ENCODE measurements at places on chromosomes 2 and 18.

- no peak for DNase-seq
Measured at GRCh38 chr18:54923339-54923956, 35.8 kb downstream of the CCDC68 start.

DNA sequence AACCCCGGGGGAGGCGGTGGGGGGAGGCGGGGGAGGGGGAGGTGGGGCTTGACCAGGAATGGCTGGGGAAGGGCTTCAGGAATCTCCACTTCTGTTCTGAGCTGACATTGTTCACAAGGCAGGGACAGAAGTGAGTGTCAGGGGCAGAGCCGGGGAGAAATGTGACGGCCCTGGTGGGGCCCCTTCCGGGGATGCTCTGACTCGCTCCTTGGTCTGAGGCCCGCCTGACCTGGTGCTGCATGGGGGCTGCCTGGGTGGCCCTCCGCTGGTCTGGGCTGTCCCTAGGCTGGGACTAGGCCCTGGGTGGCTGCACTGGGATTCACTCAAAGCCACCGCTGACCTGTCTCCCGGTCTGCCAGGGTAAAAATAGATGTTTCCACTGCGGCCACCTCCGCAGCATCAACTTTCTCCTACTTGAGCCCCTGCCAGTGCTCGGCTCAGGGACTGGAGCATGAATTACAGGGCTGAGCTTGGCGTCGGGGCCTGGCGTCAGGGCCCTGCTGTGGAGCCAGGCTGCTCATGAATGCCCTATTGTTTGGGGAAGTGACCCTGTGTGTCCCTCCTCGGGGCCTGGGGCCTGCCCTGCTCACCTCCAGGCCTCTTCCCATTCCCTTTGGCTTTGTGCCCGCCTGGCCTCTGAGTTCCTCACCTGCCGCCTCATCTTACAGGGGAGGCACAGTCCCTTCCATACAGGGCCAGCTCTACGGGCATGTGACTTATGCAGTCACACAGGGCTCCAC is 247.5 kb downstream of the DYSF start:
- no peak for DNase-seq

DNA sequence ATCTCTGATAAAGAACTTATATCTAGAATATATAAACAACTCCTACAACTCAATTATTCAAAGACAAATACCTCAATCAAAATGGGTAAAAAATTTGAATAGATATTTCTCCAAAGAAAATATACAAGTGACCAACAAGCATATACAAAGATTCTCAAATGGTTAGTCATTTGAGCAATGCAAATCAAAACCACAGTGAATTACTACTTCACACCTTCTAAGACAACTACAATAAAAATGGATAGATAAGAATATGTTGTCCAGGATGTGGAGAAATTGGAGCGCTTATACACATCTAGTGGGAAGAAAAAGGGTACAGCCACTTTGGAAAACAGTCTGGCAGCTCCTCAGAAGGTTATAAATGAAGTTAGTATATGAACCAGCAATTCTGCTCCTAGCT is 332.9 kb downstream of the TGIF1 start:
- DNase-seq: no peak

GRCh38 chr2:164849506-164849905 is 7.9 kb upstream of the COBLL1 start:
- no peak for DNase-seq

- no peak for DNase-seq
Measured at GRCh38 chr2:232239951-232240681, 138.4 kb upstream of the ALPP start.

DNA sequence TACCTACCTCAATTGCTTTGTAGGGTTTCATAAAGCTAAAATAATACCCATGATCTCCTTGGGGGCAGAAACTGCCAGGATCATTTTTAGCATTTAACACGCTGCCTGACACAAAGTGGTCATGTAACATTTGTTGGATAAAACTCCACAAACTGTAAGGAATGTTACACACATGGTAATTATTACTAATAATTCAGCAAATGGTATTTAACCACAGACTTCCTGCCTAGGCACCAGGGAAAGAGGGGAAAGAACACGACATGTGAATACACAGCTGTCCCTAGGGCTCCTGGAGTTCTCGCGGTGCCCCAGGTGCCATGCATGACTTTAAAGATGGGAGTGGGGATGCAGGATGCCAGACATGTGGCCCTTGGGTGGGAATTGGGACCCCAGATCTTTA is 43.5 kb downstream of the ASAP2 start:
- DNase-seq: no peak

- DNase-seq: no peak
Measured at GRCh38 chr18:48985161-48985560, 34.4 kb upstream of the SMAD7 start.

DNA sequence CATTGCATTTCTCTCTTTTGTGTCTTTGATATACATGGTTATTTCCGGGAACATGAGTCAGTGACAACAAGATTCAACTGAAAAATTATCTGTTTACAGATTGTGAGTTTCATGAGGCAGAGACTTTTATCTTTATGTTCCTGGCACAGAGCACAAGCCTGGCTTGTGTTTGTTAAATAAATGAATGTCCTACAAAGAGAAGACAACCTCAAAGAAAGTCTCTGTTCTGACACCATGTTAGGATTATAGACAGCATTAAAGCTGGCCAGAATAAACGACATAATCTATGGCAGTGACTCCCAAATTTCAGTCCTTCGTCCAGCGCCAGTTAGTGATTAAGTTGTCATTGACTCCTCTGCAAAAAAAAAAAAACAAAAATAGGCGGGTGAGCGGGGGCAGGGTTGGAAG is 97.4 kb upstream of the DNAJC10 start:
- DNase-seq: no peak

DNA sequence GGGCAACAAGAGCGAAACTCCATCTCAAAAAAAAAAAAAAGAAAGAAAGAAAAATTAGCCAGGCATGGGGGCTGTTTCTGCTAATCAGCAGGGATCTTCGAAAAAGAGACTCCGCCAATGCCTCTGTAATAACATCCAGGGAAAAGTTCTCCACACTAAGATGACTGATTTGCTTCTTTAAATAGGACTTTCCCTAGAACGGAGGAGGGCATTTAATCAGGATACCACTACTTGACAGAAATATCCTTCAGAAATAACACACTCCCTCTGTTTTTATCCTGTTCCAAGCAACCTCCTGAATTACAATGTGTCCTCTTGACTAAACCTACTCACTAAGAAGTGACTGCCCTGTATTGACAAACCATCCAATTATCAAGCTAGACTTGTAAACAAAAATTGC is 21.7 kb downstream of the REV1 start:
- DNase-seq: no peak

DNA sequence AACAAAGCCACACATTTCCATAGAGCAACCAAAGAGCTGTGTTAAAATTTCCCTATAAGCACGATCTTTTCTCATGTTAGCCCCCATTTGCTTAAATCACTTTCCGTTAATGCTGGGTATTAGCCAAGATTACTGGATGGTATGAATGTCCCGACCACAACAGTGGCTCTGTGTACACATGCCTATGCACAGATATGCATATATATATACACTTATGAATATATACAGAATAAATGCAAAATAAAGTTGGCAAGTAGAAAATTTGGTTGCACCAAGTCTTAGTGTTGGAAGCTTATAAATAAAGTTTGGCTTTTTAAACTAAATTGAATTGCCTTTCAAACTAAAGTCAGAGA is 265.9 kb upstream of the ETAA1 start:
- no peak for DNase-seq

- DNase-seq: no peak
Measured at GRCh38 chr2:107727318-107727717, 99.4 kb upstream of the RGPD4 start.

GRCh38 chr2:86309966-86310365 is 27.5 kb downstream of the REEP1 start:
- no peak for DNase-seq

- DNase-seq: no peak
Measured at GRCh38 chr2:212953170-212953920, 198.1 kb downstream of the IKZF2 start.

DNA sequence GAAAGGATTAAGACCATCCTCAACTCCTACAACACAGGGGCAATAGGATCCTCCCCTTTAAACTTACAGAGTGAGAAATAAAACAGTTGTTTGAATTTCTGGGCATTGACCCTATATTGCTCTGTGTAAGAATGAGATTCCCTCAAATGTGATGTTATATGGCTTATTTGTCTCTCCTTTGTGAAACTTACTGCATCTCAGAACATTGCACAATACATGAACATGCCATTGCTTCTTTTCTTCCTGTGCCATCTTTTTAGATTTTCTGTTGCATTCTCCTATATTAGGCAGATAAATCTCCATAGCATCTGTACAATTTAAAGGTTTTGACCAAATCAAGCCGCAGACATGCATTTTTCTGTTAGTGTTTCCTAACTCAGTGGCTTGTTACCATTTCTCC is 941.9 kb upstream of the FANCL start:
- DNase-seq: no peak

DNA sequence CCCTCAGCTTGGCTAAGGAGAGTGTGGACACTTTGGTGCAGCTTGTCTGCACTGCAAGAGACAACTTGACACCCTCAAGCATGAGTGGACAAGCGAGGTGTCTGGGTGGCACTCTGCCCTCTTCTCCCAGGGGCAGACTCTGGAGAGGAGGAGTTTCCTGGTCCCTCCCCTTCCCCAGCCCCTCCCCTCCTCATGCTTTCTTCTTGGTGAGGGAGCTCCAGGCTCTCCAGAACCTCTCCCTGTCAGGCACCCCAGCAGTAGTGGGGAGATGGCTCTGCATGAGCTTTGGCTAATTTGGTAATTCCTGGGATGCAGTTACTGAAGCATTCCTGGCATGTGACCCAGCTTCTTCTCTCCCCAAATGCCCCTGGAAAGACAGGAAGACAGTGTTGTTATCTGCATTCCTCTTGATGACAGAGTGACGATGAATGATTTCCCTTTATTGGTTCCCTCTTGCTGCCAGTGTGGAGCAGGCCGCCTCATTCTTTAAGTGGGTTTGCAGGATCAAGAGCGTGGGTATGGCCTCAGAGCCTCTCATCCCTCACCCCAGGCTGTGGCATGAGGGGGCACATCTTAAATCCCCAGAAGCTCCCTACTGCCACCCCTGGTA is 89.2 kb downstream of the STPG4 start:
- DNase-seq: no peak

- no peak for DNase-seq
Measured at GRCh38 chr2:182228741-182229140, 198.1 kb downstream of the PDE1A start.

GRCh38 chr2:117953231-117953630 is 60.6 kb downstream of the CCDC93 start:
- DNase-seq: no peak

DNA sequence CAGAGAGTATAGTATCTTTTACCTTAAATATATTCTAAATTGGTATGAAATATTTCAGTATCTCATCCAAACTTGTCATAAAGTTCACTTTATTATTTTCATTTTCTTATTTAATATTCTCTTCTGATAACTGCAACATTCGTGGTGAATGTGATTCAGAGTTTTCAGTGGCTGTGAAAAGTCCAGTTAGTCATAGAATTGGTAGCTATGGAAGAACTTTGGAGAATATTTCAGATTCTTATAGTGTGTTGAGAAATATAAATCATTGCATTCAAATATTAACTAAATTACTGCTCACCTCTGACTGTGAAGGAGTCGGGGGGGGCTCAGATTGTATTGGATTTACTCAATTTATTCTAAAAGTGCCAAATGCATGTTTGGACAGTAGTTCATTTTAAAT is 178.6 kb upstream of the VWC2L start:
- no peak for DNase-seq

DNA sequence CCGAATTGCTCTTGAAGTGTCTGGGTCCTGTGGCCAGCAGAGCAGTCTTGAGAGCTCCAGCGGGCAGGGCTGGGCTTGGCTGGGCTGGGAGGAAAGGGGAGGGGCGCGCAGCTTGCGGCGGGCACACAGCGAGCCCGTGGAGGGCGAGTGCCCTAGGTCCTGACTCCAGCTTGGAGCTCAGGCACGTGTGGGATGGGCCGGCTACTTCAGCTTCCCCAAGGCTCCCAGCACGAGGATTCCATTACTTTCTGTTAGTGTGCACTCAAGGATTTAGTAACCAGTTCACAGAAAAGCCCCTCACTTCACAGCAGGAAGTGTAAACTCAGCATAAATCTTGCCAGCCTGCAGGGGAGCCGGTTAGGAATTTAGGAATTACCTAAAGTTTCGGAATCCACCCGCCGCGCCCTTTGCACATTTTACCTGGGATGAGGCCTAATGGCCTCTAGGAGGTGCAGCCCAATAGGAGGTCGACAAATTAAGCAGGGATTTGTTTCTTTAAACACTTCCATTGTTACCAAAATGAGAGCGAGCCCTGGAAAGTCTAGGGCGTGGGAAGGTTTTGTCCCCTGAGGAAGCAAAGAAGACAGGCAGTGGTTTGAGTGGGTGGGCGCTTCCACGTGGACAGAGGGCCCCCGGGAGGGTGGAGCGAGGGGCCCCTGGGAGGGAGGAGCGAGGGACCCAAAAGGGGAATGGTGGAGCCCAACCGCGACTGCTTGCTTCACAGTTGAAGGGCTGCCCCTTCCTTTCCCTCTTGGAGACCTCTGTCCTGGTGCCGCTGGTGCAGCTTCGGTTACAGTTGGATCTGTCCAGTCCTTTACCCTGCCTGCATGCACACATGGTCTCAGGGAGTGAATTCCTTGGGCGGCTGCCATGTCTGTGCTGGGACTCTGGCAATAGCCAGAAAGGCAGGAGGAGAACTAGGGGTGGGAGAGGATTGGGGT is 93.3 kb downstream of the CTAGE1 start:
- peak; percentile 17 for DNase-seq

GRCh38 chr2:26243470-26244308 is 743 bp downstream of the HADHA start:
- no peak for DNase-seq

DNA sequence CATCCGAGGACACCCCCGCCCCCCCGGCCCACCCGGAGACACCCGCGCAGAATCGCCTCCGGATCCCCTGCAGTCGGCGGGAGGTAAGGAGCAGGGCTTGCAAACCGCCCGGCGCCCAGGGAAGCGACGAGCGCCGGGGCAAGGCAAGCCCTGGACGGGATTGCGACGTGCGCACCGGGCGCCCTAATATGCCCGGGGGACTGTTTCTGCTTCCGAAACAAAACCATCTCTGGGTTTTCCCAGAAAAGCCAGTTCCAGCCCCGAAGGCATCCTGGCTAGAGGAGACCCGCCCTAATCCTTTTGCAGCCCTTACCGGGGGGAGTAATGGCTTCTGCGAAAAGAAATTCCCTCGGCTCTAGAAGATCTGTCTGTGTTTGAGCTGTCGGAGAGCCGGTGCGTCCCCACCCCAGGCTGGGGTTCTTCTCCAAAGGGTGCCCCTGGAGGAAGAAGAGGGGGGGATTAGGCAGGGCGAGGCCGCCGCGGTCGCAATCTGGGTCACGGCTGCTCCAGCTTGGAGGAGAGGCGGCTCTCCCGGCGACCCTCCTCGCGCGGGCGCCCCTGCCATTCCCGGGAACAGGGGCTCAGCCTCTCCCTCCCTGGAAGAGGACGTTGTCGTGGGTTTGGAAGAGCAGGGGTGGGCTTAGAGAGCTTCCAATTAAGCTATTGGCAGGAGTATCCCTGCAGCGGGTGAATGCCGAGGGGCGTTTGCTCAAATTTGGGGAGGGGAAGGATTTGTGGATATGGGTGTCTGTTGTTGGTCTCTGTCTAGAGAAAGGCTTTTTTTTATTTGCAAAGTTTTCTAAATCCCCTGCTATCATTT is 521 bp downstream of the MYCN start:
- no peak for DNase-seq
